Stimulated activated CD4-positive, alpha-beta T cell treated with anti-CD3 and anti-CD28 coated beads, TNF-alpha, amount 100 ng/mL, for 24 hours (primary cell): ENCODE measurements at places on chromosomes 1 and 21.
A peak's percentile ranks its signal among the peaks of the same experiment; 100 is the strongest.

DNA sequence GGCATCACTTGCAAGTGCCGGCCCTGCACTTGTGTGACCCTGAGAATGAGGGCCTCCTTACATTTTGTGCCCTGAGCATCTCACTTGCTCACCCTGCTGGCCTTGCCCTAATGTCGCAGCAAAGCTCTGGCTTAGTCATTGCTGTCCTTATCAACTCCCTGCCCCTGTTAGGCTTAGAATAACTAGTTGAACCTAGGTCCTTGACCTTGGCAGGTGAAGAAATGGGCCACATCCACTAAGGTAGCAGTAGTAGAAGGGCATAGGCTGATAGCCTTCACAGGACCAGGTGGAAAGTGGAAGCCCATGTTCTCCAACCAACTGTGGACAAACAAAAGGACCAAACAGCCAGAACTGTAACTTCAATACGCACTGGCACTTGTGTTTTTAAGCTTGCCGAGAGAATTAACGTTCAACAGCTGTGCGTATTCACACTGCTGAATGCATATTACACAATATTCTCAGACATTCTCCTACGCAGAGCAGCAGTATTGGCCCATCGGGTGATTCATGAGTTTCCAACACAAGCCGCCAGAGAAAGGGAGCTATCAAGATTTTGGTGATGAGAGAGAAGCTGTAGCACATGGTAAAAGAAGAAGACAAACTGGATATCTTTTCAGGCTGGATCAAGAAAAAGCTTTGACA is 27.7 kb upstream of the PTGFRN start:
- no peak for DNase-seq

DNA sequence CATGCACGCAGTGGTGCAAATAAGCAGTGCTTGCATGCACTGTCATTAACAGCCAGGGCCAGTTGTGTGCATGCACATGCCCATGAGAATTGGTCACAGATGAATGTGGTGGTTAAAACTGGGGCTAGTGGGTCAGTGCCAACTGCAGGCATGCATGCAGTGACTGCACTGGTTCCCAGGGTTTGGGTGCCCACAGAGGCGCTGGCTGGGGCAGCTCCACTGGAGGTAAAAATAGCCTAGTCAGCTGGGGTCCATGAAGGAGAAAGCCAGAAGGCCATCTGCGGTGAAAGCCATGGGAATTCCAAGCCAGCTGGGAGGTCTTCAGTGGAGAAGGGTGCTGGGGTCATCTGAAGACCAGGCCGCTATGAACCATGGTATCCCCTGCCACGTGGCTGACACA is 70.2 kb downstream of the SLC5A9 start:
- DNase-seq, result no peak

DNA sequence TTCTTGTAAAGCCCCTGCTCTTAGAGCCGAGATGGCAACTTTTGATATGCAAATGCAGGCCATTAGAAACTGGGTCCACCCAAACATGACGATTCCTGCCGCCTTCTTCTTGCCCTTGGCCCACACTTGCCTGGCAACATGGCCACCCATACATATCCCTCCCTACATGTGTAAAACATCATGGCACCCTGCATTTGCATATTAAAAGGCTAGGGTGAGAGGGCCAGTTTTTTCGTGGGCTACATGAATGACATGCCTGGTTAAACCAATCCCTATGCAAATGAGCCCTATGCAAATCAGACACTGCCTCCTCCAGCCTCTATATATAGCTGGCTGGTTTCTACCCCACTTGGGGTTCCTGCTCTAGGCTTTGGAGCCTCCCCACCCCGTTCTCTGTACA is 18.8 kb downstream of the PLA2G2A start:
- DNase-seq, result no peak

DNA sequence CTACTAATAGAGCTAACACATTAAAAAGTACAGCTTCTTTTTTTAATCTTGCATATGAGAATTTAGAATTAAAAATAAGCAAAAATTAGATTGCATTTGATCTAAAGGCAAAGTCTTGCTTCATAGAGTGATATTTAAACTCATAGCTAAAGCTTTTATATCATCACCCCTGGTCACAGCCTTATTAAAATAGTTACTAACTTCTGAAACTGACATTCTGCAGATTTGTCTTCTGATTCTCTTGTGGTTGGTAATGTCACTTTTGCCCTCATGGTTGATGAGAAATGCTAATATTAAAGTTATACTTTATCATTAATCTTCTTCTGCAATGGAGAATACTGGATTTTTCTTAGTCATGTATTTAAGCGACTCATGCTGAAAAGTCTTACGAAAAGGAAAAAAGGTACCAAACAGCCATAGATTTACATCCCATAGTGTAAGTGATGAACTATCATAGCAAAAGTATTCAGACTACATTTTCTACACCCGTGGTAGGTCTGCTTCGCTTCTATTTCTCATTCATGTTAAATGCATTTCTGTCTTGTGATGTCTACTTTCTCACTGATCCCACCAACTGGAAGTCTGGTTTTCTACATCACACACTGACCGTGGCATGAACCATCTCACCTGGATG is 330.5 kb upstream of the B3GALT2 start:
- no peak for DNase-seq

DNA sequence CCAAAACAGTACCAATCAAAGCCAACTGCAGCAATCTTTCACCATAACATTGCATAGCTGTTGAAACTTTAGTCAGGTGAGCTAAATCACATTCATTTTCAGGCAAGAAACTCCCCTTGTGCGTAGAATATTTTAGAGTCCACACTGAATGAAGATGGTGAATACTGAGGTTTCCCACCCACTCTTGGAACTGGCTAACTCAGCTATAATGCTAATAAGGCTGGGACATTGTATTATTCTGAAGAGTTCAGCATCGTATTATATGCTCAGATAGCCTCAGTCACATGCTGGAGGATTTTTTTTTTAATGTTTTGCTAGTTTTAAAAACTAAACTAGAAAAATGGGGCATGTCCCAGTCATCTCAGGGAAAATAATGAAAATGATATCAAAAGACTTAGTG is 352.3 kb upstream of the FMN2 start:
- DNase-seq, result no peak

- DNase-seq, result no peak
These were observed 32.3 kb downstream of the HHAT start for GRCh38 chr1:210360852-210361477.

DNA sequence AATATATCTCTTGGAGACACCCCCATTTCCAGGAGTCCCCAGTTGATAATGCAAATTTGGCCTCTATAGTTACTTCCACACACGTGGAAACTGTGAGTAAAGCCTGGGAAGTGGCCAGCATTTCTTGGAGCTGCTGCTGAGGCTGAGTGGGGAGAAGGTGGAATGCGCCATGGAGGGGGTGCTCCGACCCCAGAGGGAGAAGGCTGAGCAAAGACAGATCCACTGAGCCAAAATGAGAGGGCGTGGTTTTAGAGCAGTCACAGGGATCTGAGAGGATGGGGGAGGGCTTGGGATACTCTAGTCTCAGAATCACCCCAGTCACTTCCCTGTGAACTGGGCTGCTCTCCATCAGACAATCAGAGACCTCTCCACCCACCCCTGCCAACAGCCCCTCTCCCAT is 38.7 kb downstream of the TRIM62 start:
- no peak for DNase-seq

DNA sequence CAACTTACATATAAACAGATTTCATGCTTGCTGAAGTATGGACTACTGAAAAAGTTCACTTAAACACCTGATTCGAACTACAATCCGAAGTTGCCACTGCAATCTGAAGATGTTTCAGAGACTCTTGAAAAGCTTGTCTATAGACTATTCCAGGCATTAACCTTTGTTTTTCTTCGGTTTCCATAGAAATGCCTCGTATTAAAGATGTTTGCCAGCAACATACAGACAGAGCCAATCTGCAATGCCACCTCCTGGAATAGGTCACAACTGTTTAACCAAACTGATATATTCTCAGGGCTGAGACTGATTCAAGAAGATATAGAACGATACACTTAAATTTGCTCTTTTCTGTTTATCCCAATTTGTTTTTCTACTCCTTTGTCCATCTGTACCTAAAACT is 28.9 kb upstream of the DMRTB1 start:
- no peak for DNase-seq

DNA sequence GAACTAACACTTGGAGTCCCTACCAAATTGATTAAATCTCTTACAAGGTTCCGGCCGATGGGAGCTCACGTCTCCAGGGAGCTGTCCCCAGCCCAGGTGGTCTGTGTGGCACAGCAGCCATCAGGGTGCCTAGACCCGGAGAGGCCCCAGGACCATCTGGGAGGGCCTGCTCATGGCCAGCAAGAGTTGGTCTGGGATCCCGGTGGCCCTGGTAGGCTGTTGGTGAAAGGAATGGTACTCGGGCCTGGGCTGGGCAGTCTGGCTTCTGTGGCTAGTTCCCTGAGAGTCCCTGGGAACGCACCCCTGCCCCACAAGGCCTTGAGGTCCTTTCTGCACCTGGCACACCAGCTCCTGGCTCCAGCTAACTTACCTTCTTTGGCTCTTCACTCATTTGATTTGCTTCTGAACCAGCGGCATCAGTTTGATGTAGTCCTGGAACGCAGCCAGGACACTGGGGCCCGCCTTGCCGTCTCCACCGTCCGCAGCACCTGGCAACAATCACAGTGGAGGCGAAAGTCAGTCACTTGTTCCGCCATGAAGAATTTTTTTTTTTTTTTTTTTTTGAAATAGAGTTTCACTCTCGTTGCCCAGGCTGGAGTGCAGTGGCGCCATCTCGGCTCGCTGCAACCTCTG is 62.5 kb downstream of the SCCPDH start:
- DNase-seq, result no peak

- no peak for DNase-seq
These were observed 86.4 kb downstream of the TMEM53 start for GRCh38 chr1:44587796-44588460.

- DNase-seq, result no peak
These were observed 54.2 kb downstream of the KIAA1614 start for GRCh38 chr1:180966744-180967536.

DNA sequence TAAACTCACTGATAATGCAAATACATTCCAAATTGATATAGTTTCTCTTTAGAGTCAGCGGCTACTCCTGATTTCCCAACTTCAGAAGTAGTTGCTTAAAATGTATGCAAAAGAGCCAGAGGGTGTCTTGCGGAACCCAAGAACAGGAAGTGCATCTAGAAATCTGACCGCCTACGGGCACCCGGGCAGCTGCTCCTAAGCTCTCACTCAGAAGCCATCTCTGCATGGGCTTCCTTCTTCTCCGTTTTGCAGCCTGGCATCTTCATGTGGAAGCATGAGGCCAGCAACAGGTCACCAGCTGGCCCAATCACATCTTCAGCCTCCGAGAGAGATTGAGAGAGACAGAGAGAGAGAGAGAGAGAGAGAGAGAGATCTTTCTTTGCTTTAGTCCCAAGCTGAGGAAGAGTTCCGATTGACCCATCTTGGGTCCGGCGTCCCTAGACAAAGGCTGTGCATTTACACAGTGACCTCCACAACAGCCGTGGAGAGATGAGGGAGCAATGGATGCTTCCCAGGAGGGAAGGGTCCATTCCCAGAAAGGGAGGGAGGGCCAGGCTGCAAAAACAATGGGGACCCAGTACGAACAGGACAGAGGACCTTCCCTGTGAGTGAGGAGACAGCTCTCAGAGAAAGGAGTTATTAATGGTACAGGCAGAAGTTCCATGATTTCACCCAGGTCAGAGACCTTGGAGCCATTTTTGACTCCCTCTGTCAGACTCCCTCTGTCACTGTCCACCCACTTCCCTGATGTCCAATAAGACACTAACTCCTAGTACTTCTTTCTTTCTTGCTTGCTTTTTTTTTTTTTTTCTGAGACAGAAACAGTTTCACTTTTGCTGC is 28.2 kb upstream of the SLC30A1 start:
- no peak for DNase-seq

GRCh38 chr1:243605604-243606003 is 244.4 kb downstream of the AKT3 start:
- DNase-seq, result no peak

- DNase-seq, result no peak
These were observed 28.6 kb downstream of the TFB2M start for GRCh38 chr1:246537441-246537840.

- DNase-seq, result peak; percentile 10
These were observed 177.2 kb downstream of the SMYD3 start for GRCh38 chr1:246329900-246330299.

GRCh38 chr1:87044424-87044823 is 130.0 kb downstream of the HS2ST1 start:
- no peak for DNase-seq

DNA sequence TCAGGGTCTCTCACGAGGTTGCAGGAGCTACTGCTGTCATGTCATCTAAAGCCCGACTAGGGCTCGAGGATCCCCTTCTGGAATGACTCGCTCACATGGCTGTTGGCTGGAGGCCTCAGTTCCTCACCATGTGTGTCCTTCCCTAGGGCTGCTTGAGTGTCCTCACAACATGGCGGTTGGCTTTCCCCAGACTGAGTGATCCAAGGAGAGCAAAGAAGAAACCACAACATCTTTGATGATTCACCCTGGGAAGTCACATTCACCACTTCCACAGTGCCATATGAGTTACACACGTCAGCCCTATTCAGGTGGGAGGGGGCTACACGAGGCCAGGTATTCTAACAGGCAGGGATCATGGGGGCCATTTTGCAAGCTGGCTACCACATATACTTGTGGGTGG is 64.9 kb downstream of the FHAD1 start:
- DNase-seq, result no peak

GRCh38 chr1:59412718-59413326 is 115.9 kb downstream of the FGGY start:
- no peak for DNase-seq

DNA sequence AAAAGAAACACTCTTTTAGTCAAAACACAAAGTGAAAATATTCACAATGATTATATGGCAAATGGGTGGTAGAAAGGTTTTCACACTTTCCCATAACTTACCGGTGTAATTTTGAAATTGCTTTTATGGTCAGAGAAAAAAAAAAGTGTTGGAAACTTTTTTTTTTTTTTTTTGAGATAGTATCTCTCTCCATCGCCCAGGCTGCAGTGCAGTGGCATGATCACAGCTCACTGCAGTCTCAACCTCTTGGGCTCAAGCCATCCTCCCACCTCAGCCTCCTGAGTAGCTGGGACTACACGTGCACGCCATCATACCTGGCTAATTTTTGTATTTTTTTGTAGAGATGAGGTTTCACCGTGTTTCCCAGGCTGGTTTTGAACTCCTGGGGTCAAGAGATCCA is 3.3 kb downstream of the IFNGR2 start:
- no peak for DNase-seq

- peak; percentile 62 for DNase-seq
These were observed 89.0 kb upstream of the PPM1J start for GRCh38 chr1:112803906-112804762.

GRCh38 chr1:113136476-113136875 is 63.5 kb downstream of the LRIG2 start:
- no peak for DNase-seq

- no peak for DNase-seq
These were observed 48.1 kb downstream of the SMG7 start for GRCh38 chr1:183520379-183520778.

DNA sequence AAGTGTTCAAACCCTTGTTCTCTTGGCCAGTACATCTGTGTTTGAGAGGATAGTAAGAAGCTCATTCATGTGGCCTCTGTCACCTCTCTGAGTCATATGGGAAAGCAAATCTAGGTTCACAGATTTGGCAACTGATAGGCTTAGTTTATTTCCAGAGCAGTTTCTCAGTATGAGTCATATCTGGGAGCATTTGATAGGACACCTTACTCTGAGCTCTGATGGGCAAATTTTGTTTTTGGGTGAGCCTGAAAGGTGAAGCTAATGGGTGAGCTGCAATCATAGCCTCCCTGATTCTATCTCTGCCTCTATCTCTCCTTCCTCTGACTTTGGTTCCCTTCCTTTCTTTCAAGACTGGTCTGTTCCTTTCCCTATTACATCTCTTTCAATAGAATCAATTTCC is 134.4 kb downstream of the S1PR1 start:
- no peak for DNase-seq
